Stimulated activated CD8-positive, alpha-beta memory T cell treated with anti-CD3 and anti-CD28 coated beads, Interleukin-7, amount 100 ng/mL, for 48 hours (primary cell): ENCODE measurements at places on chromosomes 7 and 10.

DNA sequence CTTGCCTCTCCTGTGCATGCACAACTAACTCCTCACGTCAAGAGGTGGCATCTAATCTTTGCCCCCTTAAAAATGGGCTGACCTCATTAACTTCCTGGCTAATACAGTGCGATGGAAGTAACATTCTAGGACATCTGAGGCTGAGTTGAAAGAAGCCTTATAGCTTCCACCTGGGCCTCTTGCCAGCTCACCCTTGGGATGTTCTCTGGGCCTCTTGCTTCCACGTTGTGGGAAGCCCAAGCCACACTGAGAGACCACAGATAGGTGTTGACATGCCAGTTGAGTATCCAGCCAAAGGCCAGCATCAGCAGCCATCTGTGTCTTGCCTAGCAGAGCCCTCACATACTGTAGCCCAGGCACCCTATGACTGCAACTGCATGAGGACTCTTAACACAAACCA, 60.8 kb upstream of the GDF10 start:
- no peak for DNase-seq

DNA sequence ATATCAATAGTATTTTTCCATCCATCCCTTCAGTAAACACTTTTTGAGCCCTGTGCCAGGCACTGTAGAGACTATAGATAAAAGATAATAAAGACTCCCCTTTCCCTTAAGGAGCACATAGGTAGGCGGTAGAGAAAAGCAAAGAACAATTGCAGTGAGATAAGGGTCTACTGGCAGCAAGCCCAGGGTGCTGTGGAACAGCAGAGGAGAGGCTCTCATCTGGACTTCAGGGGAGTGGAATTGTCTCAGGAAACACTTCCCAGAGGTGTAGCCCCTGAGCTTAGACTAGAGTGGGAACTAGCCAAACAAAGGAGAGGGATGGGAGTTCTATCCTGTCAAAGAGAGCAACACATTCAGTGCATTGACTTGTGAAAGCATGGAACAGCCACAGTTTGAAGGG, 102.0 kb downstream of the NRF1 start:
- no peak for DNase-seq

GRCh38 chr7:5629941-5630340, 151.5 kb downstream of the RNF216 start:
- DNase-seq: peak; percentile 22

DNA sequence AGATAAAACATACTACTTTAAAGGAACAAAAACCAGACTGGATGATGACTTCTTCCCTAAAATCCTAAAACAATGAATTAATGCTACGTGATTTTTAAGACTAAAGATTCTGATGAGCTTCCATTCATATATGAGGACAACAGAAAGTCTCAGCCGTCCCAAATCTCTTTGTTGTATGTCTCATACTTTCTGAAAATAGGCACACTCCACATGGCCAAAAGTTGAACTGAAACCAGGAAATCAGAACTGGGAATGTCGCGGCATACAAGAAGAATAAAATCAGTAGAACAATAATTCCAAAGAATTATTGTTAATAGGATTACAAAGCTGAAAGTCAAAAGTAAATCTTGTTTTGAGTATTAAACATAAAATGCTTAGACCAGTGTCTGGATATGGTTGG, 195.4 kb upstream of the GHITM start:
- no peak for DNase-seq

GRCh38 chr10:92222603-92223262, 68.1 kb downstream of the CPEB3 start:
- DNase-seq: no peak

DNA sequence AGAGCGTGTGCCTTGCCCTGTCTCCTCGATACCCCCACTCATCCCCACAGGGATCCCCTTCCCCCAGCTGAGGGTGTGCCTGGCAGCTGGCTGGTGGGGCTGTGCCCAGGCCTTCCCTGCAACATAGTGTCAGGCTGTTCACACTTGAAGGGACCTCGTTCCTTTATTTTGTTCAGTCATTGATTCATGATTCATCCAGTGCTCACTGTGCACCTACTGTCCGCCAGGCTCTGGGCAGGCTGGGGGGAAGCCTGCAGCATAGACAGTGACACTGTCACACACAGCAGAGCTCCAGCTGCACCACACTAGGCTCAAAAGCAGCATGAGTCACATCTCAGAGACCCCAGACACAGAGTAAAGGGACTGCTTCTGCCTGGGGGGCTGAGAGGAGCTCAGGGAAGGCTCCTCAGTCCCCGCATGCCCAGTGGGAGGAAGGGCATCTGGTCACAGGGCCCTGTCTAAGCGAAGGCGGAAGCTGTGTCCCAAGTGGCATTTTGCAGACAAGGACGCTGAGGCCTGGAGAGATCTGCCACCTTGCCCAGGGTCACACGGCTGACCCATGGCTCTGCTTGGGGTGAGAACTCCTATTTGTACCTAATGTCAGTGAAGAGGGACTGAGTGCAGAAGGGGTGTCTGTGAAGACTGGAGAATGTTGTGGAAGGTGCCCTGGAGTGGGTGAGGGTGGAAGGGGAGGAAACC, 27.9 kb downstream of the CDH23 start:
- no peak for DNase-seq
